ENCODE measurements at places on chromosomes 5 and 9. TPM values are rescaled to one million over a fixed set of nuclear protein-coding genes. Genes with fewer than 3 reads are reported as not detected.

DCTN3 gene
- 101 TPM for total RNA-seq

IL7R gene
- total RNA-seq: not detected

GRCh38 chr9:129320575-129321285 is 142.7 kb upstream of the IER5L start:
- DNase-seq: no peak

- DNase-seq: no peak
Measured at GRCh38 chr5:102815540-102816332, 60.6 kb downstream of the PAM start.

GRCh38 chr5:72687288-72687687 is 129.2 kb upstream of the TNPO1 start:
- DNase-seq: no peak

GABBR2 gene
- 0.49 TPM for total RNA-seq

DNA sequence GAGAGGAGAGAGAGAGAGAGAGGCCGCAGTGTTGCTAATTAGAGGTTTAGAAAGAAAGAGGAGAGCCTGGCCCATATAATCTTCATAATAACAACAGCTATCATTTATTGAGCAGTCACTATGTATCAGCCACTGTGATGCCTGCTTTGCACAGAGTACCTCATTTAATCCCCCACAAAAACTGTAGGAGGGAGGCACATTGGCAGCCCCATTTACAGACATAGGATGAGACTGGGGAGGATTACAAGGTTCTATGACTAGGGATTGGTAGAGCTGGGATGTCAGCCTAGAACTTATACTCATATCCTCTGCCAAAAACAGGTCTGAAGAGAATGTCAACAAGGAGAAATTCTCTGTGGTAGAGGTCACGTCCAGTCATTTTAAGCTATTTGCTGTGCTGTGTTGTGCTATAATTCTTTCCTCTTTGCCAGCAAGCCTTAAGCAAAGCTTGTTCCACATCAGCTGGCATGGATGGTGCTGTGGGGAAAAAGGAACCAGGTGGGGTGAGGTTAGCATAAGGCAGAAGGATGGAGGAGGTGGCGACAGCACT is 6.7 kb upstream of the GCNT4 start:
- no peak for DNase-seq

KCNIP1 gene
- 18.2 TPM for total RNA-seq

GRCh38 chr9:110623462-110624025 is 44.0 kb upstream of the SVEP1 start:
- peak; percentile 33 for DNase-seq

- DNase-seq: no peak
Measured at GRCh38 chr5:143229896-143230675, 173.4 kb downstream of the NR3C1 start.

DNA sequence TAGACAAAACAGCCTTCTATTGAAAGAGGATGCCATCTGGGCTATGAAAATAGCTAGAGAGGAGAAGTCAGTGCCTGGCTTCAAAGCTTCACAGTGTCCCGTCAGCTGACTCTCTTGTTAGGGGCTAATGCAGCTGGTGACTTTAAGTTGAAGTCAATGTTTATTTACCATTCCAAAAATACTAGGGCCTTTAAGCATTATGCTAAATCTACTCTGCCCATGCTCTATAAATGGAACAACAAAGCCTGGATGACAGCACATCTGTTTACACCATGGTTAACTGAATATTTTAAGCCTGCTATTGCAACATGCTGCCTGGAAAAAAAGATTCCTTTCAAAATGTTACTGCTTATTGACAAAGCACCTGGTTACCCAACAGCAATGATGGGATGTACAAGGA is 309.1 kb downstream of the NTRK2 start:
- DNase-seq: no peak

GRCh38 chr5:166346726-166347374 is 1944.6 kb upstream of the WWC1 start:
- DNase-seq: no peak

- DNase-seq: no peak
Measured at GRCh38 chr9:28909526-28909925, 1336.2 kb upstream of the C9orf72 start.

CCDC69 gene
- 4.6 TPM for total RNA-seq

GRCh38 chr5:135212361-135213026 is 178.5 kb upstream of the PITX1 start:
- peak; percentile 4 for DNase-seq

GRCh38 chr9:127866535-127866934 is 10.9 kb downstream of the AK1 start:
- DNase-seq: no peak

DNA sequence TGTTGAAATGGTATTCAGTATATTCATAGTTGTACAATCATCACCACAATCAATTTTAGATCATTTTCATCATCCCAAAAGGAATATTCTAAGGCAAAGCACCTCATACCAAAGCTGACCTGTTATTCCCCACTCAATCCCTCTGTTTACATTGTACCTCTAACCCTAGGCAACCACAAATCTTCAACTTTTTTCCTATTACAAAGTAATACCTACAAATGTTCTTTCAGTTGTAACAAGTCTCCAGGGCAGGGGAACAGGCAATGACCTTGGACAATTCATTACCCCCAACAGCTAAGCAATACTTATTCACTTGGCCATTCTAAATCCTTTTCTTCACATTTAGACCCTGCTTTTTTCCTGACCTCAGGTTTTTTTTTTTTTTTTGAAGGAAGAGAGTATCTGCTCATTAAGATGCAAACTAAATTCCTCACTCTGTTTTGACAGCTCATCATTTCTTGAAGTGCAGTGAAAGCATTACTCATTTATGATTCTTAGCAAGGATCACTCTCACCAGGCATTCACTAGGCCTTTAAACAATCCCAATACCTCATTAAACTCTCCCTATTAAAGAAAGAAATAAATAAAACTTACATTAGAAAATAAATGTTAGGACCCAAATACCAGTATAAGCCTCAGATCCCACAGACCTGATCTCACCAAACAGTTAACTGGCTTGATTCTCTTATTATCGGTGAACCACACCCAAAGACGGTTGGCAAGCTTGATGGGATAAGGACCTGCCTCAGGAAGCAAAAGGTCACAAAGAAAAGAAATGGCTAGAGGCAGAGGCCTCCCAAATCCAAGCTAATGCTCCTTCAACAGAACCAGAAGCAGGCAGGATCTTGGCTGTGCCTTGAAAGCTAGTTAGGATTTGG is 15.3 kb downstream of the MTMR12 start:
- DNase-seq: no peak
